Activated CD8-positive, alpha-beta T cell treated with anti-CD3 and anti-CD28 coated beads for 36 hours (primary cell): ENCODE measurements at places on chromosomes 11 and 22.

DNA sequence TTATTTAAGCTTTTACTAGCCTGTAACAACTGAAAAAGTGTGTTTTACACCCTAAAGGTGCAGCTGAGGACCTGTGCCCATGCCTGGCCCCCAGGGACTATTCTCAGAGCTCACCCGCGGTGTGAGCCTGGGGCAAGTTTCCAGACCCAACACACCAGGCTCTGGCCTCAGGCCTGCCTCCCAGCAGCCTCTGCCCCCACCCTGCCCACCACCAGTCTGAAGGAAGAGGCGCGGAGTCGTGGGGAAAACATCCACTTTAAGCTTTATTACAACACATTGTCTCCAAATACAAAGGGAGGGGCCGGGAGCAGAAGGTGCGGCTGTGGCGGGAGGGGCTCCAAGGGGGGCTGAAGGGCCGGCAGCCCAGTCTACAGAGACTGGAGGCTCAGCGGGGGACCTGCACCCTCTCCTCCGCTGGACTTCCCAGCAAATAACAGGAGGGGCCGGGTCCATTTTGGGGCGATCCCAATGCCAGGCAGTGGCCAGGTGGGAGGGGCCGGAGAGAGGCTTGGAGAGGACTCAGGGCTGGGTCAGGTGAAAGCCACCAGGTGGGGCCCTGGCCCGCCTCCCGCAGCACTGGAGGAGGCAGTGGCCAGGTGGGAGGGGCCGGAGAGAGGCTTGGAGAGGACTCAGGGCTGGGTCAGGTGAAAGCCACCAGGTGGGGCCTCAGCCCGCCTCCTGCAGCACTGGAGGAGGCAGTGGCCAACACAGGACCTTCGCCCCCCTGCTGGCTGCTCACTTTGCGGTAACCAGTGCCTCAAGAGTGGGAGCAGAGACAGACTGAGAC is 18.1 kb downstream of the DUSP8 start:
- no peak for DNase-seq

DNA sequence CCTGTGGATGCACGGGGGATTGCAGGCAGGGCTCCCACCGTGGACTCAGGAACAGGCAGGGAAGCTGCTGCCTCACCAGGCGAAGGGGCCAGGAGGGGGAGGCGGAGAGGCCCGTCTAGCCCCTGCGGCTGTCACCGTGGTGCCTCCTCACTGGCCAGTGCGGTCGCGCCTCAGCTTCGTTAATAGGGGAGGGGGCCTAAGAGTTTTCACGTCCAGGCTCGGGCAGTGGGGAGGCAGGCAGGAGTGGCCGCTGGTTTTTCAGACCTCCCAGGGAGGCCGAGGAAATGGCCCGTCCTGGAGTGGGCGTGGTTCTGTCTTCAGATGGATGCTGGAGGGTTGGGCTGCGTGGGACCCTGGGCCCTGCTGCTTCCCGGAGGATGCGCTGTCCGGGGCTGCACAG is 91.1 kb upstream of the B3GAT1 start:
- no peak for DNase-seq

DNA sequence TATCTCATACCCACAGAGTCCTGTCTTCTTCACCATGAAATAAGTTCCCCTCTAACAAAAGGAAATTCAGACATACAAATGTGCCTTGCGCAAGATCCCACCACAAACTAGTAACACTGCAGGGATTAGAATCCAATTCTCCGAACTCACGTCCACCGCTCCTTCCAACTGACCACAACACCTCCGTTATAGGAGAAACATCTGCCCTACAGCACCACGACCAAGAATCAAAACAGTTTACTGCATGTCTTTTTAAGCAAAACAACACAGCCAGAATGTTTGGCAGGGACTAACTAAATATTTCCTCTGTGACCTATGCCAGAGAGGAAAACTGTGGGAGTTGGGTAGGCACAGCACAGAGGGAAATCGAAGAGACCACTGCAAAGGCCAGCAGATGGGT is 72.7 kb upstream of the AKIP1 start:
- DNase-seq = no peak

GRCh38 chr11:70024036-70024772 is 53.9 kb upstream of the ANO1 start:
- no peak for DNase-seq

DNA sequence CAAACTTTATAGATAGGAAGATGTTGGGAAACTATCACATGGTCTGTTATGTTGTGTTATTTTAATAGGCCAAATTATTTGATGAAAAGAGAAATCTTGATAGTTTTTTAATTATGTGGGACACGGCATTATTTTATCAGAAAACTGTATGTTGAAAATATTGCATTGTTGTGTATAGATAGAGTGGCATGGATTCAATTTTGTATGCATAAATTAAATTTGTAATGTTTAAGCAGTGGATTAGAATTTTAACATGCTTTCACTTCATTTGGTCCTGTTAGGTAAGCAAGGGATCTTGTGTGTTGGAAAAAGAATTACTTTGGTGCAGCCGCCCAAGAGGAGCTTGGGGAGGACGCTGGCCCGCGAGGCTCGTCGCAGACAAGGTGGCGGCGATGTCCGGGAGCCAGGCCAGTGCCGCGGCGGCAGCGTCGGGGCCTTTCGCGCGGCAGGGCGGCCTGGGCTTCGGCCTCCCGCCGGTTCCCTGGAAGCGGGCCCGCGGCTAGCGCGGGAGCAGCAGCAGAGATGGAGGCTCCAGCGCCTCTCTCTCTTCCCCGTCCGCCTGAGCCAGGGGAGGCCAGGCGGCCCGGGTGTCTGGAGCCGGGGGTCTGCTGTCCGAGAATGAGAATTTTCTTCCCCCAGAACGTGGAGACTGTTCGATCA is 82.7 kb downstream of the GGT1 start:
- DNase-seq = no peak

GRCh38 chr11:2869561-2870427 is 15.8 kb downstream of the CDKN1C start:
- DNase-seq = no peak

- DNase-seq = no peak
These were observed 8.0 kb downstream of the ARHGAP1 start for GRCh38 chr11:46692450-46692849.

DNA sequence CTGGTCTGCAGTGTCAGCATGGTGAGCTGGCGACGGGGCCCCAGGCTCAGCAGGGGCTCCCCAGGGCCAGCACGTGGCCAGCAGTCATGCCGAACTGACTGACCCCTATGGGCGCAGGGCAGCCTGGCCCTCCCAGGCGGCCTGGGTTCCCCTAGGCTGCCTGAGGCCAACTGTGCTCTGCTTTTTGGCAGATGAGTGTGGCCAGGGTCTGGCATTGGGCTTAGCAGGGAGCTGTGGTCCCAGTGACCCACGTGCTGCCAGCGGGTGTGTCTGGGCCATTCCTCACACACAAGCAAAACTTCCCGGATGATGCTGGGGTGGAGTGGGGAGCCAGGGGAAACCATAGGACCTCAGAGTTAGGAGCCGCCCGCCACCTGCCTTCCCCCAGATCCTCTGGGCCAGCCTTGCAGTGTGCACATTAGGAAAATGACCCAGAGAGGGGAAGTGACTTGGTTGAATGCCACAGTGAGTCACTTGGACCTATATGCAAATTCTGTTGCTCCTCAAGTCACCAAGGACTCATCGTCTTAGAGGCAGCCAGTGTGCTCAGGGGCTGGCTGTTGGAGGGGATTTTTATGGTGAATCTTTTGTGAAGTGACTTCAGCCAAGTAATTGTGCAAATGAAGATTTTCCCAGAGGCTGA is 6.5 kb downstream of the ADORA2A start:
- no peak for DNase-seq

- no peak for DNase-seq
These were observed 3.1 kb downstream of the CDC42EP1 start for GRCh38 chr22:37563153-37564081.

DNA sequence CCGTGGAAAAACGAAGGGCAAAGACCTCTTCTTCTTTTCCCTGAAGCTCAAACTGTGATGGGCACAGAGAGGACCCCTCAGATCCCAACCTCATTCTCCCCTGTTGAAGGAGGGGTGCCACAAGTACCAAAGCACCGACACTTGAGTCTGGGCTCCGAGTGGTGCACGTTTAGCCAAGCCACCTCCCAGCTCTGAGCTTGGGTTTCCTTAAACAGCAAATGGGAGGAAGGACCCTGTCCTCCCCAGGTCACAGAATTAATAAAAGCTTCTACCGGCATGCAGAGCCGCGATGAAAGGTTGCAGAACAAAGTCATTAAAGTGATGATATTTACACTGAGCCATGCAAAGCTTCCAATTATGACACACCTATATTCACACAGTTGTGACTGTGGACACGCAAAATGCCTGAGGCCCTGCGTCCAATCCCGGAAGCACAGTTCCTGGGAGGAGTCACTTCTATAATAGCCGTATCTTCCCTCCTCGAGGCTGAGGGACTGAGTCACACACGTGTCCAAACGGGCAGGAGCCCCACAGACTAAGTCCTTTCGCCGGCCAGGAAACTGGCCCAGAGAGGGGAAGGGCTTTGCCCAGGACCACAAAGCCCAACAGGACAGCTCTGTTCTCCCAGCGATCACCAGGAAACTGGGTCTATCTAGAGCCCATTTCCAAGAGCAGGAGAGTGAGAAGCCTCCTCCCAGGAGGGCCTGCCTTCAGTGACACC is 922 bp upstream of the CSNK1E start:
- no peak for DNase-seq
